ENCODE measurements at places on chromosomes 1 and 21.

DNA sequence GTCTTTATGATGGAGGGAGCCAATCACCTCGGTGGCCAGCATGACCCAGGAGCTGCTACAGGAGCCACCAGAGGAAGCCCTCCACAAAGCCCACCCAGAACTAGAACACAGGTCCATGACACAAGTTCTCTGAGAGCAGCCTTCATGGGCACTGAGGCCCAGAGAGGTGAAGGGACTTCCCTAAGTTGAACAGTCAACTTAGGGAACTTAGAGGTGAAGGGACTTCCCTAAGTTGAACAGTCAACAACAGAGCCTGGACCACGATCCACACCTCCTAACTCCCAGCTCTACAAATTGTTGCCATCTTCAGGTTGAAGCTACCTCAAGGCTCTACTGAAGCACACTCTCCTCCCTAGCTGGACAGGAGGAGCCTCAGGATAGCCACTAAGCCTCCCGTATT lies 132.7 kb downstream of the CCDC185 start:
- no peak for DNase-seq

- no peak for DNase-seq
These were observed 68.6 kb downstream of the NOS1AP start for GRCh38 chr1:162138112-162138511.

DNA sequence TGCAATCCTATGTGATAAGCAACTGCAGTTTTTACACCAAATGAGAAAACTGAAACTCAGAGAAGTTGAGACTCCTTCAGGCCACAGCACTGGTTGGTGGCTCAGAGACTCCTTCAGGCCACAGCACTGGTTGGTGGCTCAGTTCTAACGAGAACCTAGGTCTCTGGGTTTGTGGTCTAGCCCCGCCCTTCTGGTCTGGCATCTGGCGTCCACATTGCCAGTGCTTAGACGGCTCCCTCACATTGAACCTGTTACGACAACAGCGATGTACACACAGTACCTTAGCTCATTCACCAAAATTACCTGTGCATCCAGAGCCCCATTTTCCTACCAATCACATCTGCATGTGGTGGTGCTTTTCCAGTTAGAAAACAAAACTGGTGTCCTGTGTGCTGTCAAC lies 66.1 kb downstream of the NID1 start:
- DNase-seq: no peak

- DNase-seq: no peak
These were observed 85.0 kb downstream of the PGBD5 start for GRCh38 chr1:230341162-230341546.

- DNase-seq: no peak
These were observed 615.4 kb downstream of the AGBL4 start for GRCh38 chr1:49408346-49408745.

DNA sequence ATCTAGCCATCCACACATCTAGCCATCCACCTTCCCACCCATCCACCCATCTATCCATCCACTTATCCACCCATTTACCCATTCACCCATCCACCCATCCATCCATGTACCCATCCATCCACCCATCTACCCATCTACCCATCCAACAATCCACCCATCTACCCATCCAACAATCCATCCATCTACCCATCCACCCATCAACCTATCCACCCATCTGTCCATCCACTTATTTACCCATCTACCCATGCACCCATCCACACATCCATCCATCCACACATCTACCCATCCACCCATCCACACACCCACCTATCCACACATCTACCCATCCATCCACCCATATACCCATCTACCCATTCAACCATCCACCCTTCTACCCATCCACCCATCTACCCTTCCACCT lies 238.4 kb downstream of the DYRK1A start:
- DNase-seq: no peak

DNA sequence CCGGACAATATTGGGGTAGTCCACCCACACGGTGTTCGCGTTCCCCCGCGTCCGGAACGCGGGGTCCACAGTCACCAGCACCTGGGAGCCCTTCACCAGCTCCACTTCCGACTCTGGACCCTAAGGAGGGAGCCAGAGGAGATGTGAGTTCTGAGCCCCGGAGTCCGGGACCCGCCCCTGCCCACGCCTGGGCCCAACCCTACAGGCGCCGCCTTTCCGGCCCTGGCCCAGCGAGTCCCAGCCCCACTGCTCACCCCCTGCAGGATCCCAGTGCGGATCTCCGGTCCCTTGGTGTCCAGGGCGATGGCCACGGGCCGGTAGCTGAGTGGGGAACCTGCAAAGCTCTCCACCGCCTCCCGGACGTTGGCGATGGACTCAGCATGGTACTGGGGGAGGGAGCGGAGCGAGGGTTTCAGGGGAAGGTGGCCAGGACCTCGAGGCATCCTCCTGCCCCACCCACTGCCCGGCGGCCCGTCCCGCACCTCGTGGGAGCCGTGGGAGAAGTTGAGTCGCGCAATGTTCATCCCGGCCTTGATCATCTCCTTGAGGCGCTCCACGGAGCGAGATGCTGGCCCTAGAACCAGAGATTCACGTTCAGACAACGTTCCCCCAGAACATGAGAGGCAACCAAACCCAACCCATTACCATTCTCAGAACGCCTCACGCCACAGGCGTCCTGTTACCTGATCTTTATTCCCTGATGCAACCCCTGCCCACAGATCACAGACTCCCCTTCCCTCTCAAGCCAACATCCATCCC lies 5.9 kb downstream of the PKLR start:
- DNase-seq: peak; percentile 80

DNA sequence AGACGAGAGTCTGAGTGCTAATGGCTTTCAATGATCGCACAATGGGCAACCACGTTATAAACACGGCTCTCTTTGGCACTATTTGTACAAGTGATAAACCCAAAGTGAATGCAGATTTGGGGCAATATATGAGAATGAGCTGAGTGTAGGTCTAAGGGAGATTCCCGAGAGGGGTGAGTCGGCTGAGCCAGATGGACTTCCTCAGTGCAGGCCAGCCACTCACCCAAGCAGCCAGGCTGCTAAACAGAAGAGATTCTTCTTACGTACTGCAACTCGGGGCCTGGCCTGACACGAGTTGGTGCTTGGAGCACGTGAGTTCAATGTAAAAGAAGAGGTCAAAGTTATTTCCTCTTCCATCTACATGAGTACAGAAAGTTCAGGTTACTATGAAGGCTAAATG lies 6.2 kb upstream of the MIXL1 start:
- DNase-seq: no peak

DNA sequence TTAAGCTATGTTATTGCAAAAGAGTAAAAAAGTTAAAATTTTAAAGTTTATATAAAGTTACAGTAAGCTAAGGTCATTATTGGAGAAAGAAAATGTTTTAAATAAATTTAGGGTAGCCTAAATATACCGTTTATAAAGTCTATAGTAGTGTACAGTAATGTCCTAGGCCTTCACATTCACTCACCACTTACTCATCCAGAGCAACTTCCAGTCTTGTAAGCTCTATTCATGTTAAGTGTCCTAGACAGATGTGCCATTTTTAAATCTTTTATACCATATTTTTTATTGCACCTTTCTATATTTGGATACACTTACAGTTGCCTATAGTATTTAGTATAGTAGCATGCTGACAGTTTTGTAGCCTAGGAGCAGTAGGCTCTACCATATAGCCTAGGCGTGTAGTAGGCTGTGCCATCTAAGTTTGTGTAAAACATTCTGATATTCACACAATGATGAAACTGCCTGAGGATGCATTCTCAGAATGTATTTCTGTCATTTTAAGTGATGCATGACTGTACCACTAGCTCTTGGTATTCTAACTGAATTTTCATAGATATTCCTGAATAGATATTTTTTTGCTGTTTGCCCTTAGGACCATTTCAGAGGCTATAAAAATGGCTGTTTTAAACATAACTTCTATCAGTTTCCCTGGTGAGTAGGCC lies 26.8 kb downstream of the PPP2R5A start:
- no peak for DNase-seq

- no peak for DNase-seq
These were observed 32.2 kb downstream of the SNX27 start for GRCh38 chr1:151644001-151644400.

DNA sequence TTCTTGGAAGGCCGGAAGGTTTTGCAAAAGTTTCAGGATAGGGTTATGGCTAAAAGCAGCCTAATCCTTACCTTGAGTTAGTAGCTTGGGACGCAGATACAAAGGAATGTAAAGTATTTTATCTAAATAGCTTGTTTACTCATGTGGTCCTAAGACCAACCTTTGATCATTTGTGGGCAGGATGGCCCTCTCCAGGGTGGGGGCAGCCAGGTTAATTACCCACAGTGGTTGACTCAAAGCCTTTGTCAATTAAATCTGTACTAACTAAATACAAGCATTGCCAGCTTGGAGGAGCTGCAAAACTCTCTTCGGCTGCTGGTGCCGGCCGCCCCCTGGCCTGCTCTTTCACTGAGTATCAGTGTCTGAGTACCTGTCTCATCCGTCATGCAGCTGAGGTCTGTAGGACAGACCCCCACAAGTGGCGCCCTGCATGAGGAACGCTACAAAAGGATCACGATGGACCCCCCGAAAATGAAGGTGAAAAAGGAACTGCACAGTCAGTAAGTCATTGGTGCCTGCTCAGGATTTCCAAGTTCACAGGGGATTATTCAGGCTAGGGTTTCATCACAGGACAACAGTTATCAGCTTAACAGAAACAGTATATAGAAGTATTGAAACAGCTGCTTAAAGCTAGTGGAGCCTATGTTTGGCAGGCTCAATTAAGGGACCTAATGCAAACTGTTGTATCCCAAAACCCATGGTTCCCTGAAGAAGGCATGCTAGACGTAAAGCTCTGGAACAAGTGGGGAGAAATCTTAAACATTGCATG lies 212.5 kb upstream of the MAP1LC3C start:
- DNase-seq: peak; percentile 63

DNA sequence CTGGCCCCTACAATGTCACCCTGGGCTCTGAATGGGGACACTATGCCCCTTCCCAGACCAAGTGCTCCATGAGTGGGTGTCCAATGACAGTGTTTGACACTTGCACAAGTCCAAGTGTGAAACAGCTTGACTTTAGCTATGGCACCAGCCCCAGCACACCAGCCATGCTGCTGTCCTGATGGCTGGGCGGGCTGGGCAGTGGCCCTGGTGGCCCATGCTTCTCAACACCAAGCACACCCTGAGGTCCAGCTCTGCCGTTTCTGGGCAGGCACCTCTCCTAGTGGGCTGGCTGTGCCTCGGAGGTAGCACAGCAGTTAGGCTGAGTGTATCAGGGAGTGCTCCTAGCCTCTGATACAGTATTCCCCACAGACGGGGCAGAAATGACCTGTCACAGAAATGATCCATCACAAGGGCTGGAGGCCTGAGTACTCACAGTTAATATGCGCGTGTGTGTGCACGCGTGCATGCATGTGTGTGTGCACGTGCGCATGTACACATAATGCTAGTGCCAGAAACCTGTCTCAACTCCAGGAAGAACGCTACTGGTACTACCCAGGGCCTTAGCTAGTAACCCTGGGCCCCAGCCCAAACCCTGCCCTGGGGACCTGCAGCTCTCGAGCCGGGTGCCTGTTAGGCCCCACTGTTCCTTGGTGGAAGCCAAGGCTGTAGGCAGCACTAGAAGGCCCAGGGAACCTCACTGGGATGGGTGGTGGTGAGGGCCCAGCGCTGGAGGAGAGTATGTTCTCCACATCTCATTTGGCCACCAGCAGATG lies 134.0 kb downstream of the DMRTB1 start:
- no peak for DNase-seq

DNA sequence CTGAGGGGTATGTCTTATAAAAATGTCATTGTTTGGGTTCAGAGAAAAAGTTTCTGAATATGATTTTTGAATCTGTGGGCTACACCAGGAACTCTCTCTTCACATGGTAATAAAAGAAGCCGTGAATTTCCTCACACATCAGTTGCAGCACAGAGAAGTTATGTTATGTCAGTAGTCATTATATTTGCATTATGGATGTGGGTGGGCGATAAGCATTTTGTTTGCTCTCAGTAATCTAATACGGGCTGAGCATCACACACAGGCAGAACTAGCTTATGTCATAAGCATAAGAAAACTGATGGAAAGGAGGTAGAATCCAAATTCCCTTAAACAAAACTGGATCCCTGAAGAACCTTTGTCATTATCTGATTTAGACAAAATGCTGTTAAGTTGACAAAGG lies 70.8 kb downstream of the PRDM2 start:
- DNase-seq: no peak

- DNase-seq: peak; percentile 66
These were observed 6.2 kb upstream of the ANKRD65 start for GRCh38 chr1:1427106-1427819.

GRCh38 chr1:105909811-105910210 lies 1146.7 kb upstream of the PRMT6 start:
- DNase-seq: peak; percentile 50

- DNase-seq: no peak
These were observed 8.2 kb downstream of the LMNA start for GRCh38 chr1:156122519-156123355.

- DNase-seq: no peak
These were observed 428.5 kb upstream of the RUNX1 start for GRCh38 chr21:35477622-35478021.
